ENCODE measurements at places on chromosomes 5 and 9.

DNA sequence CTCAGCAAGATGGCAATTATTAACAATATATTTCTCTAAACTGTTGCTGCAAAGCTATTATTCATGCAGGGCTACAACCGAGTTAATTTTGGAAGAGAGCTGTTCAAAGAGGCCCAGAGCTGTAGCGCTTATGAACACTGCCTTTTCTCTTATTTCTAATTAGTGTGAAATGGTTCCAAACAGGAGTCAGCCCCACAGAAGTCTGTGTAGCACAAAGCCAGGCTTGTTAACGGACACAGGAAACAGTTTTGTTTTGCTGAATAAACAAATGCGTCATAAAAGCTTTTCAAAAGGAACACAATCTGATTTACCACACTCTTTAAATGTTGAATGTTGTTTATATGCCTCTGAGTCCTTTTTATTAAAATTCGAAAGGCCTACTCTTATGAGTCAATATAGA, 396.5 kb downstream of the ANXA1 start:
- no peak for DNase-seq

- no peak for DNase-seq
These were observed 286.7 kb upstream of the IL12B start for GRCh38 chr5:159616952-159617351.

- DNase-seq: no peak
These were observed 46.5 kb upstream of the SYNPO start for GRCh38 chr5:150593996-150594395.

DNA sequence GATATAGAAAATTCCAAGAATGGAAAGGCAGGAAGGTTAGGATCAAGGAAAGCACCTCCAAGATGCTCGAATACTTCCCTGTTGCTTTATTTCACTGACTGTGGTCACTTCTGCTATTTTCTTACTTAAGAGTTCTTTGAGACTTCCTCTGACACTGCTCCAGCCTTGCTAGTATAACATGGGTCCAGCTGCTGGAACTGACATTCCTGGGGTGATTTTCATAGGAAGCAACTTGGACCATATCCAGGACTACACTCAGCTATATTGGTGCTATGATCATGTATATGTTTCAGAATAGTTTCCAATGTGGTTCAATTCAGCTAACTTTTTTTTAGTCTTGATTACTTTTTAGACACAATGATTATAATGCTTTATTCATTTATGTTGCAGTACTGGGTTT, 81.6 kb upstream of the CKMT2 start:
- DNase-seq: peak; percentile 39

DNA sequence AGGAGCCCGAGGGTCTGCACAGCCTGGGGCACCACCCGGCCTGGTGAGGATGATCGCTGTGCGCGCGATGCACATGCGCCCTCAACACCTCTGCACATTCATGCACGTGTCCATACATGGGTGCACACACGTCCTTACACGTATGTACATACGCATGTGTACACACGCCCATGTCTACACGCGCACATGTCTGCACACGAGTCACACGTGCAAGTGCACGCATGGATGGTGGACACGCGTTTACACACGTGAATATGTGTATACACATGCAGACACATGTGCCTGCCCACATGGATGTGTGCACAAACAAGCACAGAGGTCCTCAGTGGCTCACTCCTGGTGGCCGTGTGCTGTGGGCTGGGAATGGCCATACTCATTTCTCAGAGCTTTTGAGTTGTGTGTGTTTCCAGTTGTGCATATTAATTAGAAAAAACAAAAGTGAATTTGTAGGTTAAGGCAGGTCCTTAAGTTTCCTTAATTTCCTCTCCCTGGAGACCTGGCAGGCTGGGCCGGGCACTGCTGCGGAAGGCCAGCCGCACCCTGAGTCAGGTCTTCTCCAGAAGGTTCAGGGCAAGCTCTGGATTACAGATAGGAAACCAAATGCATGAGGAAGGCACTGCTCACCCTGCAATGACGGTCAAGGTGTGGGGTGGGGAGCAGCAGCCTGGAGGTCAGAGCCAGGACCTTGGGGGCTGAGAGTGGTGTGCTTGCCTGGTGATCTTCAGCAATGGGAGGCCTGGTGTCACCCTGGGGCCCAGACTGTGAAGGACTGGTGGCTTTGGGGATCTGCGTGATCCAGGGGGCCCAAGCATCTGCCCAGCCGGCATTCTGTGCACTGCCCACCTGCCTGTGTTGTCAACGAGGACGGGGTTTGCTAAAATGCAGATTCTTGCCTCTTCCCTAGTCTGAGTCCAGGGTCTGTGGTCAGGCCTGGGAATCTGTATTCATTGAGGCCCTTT, 1.3 kb upstream of the RNU6ATAC start:
- peak; percentile 14 for DNase-seq

- DNase-seq: no peak
These were observed 220.1 kb downstream of the PIK3R1 start for GRCh38 chr5:68435611-68436010.

GRCh38 chr9:80091526-80091925, 519.8 kb downstream of the TLE4 start:
- DNase-seq: no peak

DNA sequence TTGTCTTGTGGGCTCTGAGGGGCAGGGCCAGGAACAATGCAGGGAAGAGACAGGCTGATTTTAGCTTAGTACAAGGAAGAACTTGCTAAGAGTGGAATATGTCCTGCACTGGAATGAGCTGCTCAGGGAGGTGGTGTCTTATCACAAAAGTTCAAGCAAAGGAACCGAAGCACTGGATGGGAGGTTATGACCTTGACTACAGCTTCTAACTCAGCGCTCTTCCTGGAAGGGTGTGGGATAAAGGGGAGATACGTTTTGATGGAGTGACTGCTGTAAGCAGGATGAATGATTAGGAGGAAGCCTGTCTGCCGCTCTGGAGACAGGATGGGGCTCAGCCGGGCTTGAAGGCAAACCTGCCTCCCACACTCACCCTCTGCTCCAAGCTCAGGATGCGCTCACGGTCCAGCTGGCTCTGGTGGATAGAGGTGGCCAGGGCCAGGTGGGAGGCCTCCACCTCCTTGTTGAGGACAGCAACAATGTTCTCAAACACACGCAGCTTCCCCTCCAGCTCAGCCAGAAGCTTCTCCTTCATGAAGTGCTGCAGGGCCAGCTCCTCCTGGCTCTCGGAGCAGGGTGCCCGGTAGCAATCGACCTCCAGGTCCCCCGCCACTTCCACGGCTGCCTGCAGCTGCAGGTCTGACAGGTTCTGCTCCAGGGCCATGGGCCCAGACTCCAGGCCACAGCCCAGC, 13.5 kb downstream of the TRAF1 start:
- DNase-seq: no peak

DNA sequence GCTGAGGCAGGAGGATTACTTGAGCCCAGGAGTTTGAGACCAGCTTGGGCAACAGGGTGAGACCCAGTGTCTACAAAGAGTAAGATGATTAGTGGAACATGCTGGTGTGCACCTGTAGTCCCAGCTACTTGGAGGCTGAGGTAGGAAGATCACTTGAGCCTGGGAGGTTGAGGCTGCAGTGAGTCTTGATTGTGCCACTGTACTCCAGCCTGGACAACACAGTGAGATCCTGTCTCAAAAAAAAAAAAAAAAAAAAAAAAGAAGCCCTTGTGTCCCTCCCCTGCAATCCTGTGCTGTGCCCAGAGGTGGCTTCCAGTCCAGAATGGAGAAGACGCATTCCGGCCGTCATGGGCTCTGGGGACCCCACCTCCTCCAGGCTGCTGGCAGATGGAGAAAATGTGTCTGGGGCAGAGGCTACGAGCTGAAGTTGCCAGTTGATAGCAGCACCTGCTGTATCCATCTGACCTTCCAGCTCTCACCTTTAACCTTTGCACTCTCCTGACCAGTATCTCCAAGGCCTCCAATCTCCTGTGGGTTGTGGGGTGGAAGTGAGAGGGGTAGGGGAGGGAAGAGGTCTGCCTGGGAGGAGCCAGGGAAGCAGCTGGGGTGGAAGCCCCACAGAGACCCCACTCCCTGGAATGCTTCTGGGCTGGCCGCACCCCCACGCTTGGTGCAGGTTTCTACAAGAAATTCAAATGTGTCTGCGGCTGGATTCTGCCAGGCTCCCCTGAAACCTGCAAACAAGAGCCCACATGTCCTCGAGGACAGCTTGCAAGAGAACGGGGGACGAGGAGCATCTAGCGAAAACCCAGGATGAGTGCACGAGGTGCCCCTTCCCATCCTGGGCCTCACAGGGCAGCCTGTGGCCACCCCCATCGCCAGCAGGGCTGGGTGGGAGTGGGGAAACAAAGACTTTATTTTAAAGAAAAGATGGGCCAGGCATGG, 148.3 kb upstream of the IER5L start:
- DNase-seq: no peak

- no peak for DNase-seq
These were observed 36.0 kb downstream of the ROR2 start for GRCh38 chr9:91913986-91914385.

- no peak for DNase-seq
These were observed 12.0 kb upstream of the SLC34A1 start for GRCh38 chr5:177372034-177372896.

- DNase-seq: no peak
These were observed 7.2 kb upstream of the ADRA1B start for GRCh38 chr5:159909126-159909525.

DNA sequence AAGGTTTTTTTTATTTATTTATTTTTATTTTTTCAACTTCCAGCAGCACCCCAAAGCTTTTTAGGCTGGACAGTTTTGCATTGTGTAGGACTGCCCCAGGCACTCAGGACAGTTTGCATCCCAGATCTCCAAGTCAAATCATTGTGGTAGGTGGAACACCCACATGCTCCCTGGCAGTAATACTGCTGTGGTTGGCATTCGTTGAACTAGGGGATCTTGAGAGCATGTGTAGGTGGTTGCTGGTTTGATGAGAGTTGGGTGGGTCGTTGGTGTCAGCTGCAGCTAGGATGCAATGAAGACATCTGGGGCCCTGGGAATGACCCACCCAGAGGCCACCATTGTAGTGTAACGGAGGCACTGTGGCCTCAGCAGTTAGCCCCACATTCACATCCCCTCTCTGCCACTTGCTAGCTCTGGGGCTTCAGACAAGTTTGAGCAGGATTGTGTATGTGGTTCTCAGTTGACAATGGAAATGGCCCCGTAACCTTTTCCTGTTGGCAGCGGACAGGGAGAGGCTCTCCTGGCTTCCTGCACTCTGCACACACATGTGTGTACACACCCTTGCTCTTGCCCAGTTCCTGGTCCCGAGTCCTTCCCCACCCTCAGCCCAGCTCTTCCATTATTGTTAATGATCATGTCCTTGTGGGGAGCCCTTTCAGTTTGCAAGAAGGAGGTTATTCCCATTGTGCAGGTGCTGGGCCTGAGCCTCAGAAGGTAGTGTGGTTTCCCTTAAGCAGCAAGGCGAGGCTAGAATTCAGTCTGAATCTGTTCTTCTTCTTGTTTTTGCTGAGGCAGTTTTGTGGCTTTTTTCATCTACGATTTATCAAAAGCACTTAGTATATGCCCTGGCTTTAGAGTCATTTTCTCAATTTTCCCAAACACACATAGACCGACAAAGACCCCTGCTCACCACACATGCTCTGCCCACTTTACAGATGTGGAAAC, 46.5 kb downstream of the PPARGC1B start:
- DNase-seq: no peak

DNA sequence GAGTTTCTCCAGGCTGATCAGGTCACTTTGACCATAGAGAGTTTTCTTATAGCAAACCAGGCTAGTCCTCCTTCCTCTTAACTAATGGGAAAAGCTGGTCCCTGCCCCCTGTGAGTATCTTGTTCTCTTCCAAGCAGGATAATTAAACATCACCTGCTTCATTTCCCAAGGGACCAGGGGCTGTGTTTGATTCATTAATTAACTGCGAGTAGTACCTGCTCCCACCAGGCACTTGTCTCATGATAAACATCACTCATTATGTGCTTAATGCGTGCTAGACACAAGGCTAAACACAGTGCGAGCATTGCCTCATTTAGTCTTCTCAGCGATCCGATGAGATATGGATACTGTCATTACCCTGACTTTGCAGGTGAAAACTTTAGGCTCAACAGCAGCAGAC, 1.7 kb upstream of the FAM163B start:
- DNase-seq: no peak

GRCh38 chr5:133246376-133247150, 194.8 kb downstream of the HSPA4 start:
- no peak for DNase-seq

DNA sequence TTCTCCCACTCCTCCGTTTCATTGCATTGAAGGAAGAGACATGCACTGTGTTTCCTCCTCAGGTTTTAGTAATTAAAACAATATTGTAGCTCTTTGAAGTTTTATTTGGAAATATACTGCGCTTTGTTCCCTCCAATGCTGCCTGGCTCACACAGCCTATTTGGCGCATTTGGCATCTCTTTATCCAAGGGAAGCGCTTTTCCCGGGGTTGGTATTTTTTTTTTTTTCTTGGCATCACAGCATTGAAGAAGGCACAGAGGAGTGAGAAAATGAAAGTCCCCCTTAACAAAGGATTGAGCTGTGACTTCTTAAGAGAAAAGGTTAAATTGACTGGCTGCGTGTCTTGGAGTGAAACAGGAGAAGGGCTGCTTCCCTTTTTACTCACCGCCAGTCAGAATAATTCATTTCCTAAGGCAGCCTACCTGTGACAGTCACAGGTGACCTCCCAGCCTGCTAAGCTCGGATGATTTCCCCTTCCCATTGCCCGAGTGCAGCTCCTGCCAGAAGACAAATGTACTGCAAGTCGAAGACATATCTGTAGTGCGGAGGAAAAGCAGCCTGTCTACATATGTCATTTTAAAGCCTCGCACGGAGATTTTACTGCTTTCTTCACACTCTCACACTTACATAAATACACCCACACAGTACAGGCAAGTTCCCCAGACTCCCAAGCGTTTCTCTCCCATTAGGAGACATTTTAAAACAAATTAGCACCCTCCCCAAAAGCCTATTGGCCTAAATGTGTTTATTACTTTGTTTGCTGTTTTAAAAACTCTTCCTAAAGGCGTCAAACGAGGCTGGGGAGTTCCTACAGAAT, 665.5 kb upstream of the ZNF608 start:
- DNase-seq: peak; percentile 3

- DNase-seq: no peak
These were observed 117.8 kb downstream of the MAST4 start for GRCh38 chr5:66713998-66714397.

GRCh38 chr9:89478821-89479668, 18.9 kb downstream of the SEMA4D start:
- no peak for DNase-seq

- DNase-seq: no peak
These were observed 1.2 kb downstream of the ABO start for GRCh38 chr9:133273819-133274218.

DNA sequence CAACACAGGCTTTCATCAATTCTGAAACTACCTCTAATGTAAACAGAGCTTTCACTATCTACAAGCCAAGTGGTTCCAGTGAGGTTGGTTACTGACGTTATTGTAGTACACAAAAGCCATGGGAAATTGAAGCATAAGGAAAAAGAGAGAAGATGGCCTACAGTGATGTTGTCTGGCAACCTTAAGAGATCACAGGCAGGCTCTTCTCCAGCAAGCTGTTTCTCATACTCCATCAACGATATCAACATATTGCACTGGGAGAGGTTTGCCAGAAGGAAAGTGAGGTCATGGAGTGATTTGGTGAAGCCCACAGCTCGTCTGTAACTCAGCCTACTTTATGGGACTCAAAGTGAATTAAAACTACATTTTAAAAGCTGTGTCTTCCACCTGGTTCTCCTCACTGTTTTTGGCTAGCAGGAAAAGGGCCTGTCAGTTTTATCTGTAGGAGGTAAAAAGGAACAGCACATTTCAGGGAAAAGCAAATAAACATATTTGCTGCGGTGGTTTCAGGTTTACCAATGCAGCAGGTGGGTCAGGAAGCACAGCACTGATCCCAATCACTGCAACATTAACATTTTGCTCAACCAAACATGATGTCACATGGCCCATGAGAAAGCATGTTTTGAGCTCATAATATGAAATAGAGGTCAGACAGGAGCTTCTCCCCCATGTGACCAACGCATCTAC, 72.9 kb downstream of the ARSB start:
- no peak for DNase-seq

Data from HFFc6 (cell line).